ENCODE measurements at places on chromosomes 7 and 10.
A peak's percentile ranks its signal among the peaks of the same experiment; 100 is the strongest.

DNA sequence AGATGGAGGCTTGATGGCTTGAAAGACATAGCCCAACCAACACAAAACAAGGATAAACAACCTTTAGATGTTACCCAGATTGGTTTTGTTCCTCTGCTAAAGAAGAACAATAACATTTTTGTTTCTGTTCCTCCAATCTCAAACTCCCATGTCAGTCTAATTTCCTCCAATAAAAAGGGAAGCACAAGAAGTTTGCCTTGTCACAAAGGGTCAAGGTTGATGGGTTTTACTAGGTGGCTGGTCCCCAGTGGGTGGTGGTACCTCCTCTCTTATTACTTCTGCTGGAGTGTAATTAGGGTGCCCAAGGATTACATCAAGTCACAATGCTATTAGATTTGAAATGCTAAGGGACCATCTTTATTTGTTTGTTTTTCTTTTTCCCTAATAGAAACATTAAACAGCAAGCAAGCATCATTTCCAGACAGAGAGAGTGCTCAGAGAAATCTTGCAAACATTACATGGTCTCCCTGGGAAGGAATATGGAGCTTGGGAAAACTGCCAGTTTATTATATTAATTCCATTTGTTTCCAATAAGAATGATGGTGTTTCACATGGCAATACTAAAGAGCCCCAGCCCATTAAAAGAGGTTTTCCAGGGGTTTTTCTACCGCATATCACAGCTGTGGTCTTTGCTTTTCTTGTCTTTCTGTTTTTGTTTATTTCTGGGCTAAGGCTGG, 78.3 kb upstream of the AOAH start:
- DNase-seq: no peak

DNA sequence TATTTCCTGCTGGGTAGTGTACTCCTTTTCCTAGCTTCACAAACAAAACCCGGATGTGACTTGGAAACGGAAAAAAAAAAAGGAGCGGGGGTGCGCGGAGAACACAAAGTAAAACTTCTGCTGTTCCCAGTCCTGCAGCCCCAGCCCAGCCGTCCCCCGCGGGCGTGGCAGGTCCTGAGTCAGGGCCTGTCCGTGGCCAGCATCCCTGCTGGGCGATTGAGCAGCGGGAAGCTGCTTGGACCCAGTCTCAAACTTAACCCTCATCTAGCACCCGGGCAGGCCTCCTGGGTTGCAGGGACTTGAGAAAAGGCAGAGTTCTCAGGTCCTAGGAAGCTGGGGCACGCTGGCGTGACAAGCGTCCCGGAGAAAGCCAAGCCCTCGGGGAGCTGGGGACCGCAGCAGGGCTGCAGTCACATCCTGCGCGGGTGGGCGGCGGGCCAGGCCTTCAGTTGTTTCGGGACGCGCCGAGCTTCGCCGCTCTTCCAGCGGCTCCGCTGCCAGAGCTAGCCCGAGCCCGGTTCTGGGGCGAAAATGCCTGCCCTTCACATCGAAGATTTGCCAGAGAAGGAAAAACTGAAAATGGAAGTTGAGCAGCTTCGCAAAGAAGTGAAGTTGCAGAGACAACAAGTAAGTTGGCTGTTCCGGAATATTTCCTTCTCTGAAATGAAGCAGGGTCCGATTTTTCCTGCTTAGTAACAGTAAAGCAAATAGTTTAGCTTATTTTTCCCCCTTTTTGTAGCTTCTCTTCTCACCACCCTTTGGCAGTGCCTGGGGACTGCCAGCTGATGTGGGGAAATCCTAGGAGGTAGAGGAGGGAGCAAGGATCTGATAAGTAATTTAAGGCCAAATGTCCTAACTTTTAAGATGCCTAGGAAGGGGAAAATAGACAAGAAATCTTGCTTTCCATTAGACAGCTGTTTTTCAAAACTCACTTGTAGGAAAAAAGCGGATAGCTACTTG, at the start of gene GNG11:
TSS of gene GNG11 (plus strand) at position 129 of the 960 bp plus-strand sequence. CDS start at position 532, 403 bp downstream.
- peak; percentile 36 for DNase-seq

DNA sequence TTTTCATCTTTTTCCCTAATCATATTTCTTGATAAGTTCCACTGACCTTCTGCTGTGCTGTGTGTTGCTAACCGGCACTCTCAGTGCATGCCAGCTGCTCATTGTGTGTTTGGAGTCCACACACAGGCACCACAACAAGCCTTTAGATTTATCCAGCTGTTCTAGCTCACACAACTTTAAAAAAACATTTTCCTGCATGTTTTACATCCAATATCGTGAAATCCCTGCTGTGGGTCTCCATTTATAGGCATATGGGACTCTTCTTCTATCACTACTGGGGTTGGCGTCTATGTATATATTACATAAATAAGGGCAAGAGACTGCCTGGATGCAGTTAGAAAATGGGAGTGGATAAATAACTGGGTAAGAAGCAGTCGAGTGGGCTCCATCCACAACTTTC, 183.6 kb upstream of the ADARB2 start:
- DNase-seq: no peak

DNA sequence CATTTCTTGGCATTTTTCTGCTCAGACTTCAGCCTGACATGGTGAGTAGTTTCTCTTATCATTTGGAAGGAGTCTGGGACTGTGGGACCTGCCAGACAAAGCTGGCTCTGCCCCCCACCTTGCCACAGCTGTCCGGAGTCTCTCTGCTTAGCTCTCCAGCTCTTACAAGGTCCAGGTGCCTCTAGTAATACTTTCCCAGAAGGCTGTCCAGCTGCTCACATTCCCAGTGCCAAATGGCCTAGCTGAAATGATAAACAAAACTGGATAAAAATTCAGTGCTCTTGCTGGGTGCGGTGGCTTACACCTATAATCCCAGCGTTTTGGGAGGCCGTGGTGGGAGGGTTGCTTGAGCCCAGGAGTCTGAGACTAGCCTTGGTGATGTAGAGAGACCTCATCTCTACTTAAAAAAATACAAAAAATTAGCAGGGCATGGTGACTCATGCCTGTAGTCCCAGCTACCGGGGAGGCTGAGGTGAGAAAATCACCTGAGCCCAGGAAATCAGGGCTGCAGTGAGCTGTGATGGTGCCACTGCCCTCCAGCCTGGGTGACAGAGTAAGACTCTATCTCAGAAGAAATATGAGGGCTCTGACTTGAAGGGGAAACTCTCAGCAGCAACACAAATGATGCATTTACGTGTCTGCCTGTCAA, 86.8 kb downstream of the C10orf90 start:
- DNase-seq: no peak

DNA sequence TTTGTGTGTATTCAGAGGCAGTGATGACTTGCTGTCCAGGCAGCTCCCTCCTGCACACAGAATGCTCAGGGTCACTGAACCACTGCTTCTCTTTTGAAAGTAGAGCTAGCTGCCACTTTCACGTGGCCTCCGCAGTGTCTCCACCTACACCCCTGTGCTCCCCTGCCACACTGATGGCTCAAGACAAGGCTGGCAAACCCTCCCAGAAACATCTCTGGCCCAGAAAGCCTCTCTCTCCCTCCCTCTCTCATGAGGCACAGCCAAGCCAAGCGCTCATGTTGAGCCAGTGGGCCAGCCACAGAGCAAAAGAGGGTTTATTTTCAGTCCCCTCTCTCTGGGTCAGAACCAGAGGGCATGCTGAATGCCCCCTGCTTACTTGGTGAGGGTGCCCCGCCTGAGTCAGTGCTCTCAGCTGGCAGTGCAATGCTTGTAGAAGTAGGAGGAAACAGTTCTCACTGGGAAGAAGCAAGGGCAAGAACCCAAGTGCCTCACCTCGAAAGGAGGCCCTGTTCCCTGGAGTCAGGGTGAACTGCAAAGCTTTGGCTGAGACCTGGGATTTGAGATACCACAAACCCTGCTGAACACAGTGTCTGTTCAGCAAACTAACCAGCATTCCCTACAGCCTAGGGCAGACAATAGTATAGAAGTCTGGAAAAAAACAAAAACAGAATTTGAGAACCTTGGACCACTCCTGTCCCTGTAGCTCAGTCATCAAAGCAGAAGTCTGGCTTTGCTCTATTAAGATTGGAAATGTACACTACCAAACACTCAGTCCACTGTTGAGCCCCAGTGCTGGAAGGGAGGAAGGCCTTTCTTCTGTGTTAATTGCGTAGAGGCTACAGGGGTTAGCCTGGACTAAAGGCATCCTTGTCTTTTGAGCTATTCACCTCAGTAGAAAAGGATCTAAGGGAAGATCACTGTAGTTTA, 15.8 kb downstream of the SCD start:
- DNase-seq: no peak

DNA sequence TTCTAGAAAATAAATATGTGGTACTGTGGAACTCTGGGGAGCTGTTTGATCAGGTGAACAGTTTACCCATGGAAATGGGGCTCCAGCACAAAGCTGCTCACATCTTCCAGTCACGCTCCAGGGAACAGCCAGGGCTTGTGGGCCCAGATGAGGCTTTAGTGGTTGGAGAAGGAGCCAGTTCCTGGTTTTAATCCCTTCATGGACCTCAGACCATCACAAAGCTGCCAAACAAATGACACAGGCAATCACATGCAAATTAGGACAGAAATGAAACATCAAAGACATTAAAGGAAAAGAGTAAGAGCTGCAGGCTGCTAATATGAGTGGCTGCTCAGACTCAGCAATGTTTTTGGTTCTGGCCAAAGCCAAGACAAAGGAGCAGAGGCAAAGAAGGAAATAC, 2.2 kb upstream of the ATP6V0E2 start:
- no peak for DNase-seq

DNA sequence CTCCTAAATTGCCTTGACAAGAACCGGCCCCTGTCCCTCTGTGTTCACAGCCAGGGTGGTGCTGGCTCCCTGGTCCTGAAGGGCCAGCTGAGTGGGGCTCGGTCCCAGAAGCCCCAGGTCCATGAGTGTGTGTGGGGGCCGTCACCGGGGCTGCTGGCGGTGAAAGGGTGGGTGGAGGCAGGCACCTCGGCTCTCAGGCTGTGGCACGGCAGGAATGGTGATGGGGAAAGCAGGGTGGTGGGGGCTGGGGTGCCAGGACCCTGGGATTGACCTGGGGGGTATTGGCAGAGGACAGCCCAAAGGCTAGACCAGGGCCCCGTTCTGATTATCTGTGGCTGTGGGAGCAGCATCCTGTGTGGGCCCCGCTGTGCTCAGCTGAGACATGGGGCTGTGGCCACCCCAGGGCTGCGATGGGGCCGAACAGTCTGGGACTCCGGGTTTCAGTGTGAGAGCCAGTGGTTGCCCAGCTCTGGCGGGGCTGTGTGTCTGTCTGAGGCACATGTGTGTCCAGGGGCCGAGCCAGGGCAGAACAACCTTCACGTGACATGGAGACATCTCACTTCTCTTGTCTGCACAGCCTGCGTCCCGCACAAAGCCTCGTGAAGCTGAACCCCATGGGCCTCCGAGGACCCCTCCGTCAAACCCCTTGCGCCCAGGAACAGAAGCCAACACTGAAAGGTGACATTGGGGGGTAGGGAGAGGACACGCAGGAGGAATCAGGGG, 144.2 kb downstream of the ELFN1 start:
- DNase-seq: no peak

GRCh38 chr7:45663965-45664633, 89.9 kb downstream of the ADCY1 start:
- no peak for DNase-seq

DNA sequence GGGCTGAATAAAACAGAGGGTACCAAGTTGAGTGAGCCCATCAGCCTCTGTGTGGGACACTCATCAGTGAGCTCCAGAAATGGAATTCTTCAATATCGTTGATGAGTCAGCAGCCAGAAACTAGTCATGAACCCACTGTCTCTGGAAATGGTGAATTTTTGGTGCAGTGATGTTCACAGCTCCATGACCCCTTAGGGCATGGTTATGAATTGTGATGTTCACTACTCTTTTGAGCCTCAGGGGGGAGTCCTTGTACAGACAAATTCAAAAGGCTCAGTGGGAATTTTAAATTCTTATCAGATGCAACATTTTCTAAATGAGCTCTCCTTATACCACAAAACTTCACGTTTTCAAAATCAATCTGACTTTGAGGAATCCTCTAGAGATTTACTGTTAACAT, 335.7 kb downstream of the PHTF2 start:
- DNase-seq: peak; percentile 23

DNA sequence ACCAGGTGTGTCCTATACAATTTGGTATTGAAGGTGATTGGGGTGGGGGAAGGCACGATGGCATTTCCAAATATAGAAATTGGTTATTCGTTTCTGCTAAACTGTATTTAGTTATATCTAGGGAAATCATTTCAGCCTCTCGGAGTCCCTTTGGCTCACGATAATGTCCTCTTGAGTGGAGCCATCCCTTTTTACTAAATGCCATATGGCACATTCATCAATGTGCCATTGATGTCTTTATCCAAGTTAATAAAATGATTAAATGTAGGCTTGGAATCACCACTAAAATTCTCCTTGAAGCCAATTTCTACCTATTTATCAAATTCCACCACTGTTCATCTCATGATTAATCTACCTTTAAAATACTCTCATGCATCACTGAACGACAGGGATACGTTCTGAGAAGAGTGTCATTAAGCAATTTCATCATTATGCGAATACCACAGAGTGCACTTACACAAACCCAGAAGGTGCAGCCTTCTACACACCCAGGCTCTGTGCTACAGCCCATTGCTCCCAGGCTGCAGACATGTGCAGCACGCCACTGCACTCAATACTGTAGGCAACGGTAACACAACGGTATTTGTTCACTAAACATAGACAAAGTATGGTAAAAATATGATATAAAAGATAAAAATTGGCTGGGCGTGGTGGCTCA, 219.2 kb upstream of the C7orf33 start:
- no peak for DNase-seq

GRCh38 chr10:100901051-100901450, 11.7 kb upstream of the SLF2 start:
- no peak for DNase-seq

GRCh38 chr10:7932301-7933036, 114.2 kb downstream of the TAF3 start:
- no peak for DNase-seq

DNA sequence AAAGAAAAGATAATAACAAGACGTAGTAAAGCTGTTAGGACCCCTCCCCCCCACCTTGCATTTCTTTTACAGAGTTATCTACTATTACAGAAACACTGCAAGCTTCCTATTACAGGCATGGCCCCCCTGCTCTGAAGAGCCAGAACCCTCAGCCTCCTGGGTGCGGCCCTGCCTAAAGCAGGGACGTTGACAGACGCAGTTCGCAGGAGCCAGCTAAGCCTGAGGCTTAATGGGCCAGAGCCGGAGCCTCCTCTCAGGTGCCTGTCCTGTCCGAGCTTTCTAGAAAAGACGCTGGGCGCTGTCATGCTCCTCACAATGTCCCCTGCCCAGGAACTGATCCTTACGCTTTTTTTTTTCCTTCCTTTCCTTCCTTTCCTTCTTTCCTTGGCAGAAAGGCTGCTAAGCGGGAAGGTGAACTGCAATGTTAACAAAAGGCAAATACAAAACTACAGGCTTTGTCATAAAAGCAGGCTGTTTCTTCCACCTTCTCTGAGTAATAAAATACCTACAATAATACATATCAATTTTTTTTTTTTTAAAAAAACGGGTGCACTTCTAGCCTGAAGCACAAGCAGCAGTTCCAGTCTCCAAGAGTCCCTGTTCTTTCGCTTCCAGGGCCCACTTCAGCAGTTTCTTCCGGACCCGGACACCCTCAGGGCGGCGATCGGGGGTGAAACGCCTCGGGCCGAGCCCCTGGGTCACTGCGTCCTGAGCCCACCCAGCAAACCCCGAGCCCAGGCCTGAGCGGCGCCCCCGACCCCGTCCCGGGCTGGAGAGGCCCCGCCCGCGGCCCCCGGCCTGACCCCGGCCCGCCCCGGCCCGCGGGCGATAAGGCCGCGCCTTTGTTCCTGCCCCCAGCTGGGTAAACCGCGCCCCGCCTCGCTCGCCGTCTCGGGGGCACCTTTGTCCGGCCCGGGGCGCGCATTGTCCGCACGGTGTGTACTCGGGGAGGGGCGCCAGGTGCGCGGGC, 11.2 kb downstream of the MNX1 start:
- no peak for DNase-seq

Measured in mammary epithelial cell (primary cell).